Retina (tissue), 1 donor: ENCODE measurements at places on chromosomes 4 and X.

- no peak for DNase-seq
Observed at GRCh38 chr4:48122756-48123155, 11.3 kb downstream of the TXK start.

DNA sequence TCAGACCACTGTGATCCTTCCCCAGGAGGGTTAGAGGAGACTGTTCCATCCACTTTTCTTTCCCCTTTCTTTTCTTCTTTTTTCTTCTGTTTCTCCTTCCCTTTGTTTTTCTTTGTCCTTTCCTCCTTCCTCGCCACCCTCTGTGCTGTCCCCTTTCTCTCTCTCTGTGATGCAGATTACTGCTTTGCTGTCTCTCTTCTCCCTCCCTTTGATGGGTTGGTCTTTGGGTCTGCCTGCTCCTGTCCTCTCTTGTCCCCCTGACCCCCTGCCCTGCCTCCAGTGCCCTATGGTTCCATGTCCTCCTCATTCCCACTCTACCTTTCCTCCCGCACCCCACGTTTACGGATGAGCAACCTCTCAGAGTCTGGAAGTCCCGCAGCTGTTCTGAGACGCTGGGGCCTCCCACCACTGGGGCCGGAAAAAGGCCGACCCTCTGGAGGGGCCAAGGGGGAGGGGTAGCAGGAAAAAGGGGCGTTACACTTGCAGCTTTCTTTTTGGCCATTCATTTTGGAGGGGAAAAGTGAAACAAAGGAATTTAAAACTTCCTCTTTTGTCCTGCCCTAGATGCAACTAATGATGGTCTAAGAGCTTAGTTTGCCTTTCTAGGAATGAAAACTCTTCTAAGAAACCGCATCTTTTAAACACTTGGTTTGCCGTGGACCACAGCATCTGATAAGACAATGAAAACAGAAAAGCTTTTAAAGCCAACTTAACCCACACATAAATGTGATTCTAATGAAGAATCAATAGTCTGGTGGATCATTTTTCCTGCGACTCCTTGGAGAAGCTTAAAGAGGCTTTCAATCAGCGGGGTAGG is 24.5 kb upstream of the TSR2 start:
- DNase-seq: peak; percentile 25

- no peak for DNase-seq
Observed at GRCh38 chr4:43394976-43395375, 502.5 kb downstream of the GRXCR1 start.

- no peak for DNase-seq
Observed at GRCh38 chr4:1927675-1928074, 56.5 kb downstream of the NSD2 start.
